ENCODE measurements at places on chromosomes 1 and 21. TPM values are rescaled to one million over a fixed set of nuclear protein-coding genes. Genes with fewer than 3 reads are reported as not detected.
A peak's percentile ranks its signal among the peaks of the same experiment; 100 is the strongest.

GRCh38 chr1:246600579-246600978 lies 34.3 kb downstream of the CNST start:
- no peak for DNase-seq

GRCh38 chr1:176444286-176444685 lies 18.7 kb upstream of the PAPPA2 start:
- DNase-seq, result no peak

- DNase-seq, result no peak
Measured at GRCh38 chr1:46044116-46044515, 88.3 kb downstream of the PIK3R3 start.

GRCh38 chr1:43975249-43975961 lies 645 bp downstream of the ATP6V0B start:
- DNase-seq, result peak; percentile 74

- no peak for DNase-seq
Measured at GRCh38 chr1:154960446-154961136, 991 bp downstream of the PYGO2 start.

DNA sequence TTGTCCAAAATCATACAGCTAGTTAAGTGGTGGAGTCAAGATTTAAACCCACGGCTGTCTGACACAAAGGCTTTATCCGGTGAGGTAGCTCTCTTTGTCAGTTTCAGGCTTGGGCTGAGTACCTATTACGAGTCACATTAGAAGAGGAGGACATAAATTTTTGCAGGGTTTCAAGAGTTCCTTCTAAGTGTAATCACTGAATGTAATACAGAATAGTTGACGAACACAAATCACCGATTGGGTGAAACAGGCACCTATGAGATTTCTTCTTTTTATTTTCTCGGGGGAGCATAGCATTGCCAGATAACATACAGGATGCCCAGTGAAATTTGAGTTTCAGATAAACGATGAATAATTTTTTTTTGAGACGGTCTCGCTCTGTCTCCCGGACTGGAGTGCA lies 847 bp downstream of the PSMD4 start:
- no peak for DNase-seq

- DNase-seq, result no peak
Measured at GRCh38 chr1:234527346-234527745, 48.4 kb upstream of the TARBP1 start.

DNA sequence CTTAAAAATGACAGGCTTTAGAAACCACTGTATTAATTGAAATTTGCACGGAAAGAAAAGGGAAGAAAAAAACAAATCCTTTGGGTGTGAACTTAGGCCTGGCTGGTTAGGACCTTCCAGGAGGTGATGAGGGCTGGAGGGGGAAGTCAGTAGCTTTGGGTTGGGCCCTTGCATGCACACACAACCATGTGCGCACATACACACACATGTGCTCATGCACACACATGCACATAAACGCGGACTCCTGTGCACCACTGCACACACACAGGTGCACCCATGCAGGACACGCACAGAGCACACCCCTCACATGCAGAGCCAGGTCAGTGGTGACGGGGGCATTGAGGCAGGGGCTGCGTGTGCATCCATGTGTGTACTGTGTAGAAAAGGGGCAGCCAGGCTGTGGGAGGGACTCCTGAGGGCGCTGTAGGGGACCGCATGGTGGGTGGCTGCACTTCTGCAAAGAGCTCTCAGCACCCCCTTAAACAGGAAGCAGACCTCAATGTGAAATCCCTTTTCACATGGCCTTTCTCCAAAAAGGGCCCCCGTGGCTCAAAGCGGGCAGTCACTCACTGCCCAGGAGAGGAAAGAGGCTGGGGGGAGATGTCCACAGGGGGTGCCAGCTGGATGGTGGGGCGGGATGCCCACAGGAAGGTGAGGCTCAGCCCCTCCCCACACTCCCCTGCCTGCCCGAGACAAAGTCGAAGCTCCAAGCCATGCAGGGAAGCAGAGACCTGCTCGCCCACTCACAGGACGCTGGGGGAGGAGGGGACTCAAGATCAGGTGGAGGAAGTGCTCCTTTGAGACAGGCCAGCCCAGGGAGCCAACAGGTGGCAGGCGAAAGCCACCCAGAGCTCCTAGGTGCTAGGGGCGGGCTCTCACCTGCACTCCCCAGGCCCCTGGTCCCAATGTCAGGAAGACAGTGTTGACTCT lies 95.2 kb downstream of the ITPKB start:
- no peak for DNase-seq

The SHISAL2A gene
- 0.15 TPM for total RNA-seq

DNA sequence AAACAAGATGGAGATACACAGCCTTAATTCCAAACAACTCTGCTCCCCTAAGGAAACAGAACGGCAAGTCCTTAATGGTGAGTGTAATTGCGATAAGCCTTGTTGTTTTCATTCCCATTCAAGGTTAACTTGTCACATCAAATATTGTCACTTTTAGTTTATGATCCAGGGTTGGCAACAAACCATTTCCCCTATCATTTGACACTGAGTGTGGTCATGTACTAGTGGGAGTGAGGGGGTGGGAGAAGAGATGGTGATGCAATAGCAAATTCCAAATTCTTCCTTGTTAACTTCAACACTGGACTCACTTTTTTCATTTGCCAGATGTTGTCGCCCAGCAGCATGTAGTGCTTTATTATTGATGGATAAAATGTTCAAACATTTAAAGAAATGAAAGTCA lies 140.4 kb downstream of the ZNF326 start:
- DNase-seq, result no peak

The TRIM46 gene
- 0.15 TPM for total RNA-seq

DNA sequence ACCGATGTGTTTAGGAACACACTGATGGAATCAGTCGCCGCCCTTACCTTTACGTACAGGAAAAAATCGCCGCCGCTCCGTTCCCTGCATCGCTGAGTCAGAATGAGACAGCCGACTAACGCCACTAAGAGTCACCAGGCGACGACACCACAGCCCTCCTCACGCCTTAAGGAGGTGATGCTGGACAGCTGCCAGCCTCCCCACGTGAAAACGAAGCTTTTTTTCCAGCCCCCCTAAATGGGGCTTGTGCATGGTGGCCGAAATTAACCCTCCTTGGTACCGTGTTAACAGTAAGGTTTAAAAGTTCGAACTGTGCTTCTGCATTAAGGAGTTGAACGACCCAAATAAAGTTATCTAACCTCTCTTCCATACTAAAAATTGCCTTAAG lies 511 bp downstream of the DNTTIP2 start:
- peak; percentile 45 for DNase-seq

DNA sequence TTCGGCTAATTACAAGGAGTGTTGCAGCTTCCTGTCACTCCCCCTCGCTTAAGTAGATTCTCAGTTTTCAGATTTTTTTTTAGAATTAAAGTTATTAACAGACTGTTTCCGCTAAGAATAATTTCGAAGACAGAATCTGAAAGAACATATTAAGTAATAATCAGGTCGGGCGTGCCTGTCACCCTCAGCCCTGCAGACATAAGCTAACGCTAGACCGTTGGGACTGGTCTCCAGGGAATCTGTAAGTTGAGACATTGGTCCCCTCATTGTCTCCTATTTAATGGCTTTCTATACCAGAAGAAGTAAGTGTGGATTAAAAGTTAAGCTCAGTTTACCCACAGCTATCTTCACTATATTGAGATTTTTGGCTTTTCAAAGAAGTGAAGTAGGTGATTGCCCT lies 14.5 kb downstream of the NMNAT1 start:
- DNase-seq, result no peak

DNA sequence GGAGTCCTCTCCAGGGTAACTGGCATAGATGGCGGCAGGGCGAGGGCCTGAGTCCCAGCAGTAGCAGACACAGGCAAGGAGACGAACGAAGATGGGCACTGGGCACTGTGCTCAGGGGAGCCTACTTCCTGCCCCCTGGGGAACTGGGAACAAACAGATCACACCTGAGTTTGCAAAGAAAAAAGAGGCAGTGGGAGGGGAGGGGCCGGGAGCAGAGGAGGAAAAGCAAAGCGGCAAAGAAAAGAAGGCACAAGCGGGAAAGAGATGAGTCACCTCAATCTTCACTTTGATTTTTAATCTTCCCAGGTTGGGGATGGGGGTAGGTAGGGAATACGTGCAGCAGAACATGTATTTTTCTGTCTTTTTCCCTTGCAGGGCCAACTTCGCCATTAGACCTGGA lies 44.0 kb downstream of the ZSCAN20 start:
- no peak for DNase-seq

- DNase-seq, result no peak
Measured at GRCh38 chr1:53446051-53446450, 13.1 kb upstream of the DMRTB1 start.

DNA sequence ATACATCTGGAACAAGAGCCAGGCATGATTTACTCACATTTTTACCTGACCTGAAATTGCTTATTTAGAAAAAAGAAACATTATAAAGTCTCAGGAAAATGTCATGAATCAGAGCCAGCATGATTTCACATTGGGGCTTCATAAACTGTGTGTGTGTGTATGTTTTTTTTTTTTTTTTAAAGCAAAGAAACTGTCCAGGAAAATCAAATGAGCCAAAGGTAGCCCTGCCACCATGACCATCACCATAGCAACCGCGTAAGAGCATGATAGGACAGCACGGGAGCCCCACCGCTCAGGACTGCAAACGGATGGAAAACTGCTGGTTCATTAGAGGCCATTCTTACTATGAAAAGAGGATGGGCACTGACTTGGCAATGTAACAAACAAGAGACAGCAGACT lies 139.2 kb downstream of the NTMT2 start:
- DNase-seq, result no peak

The OR6K3 gene
- not detected for total RNA-seq

The SELP gene
- 22.5 TPM for total RNA-seq

The AVPR1B gene
- total RNA-seq, result not detected

- no peak for DNase-seq
Measured at GRCh38 chr1:76677416-76678405, 189.6 kb upstream of the ST6GALNAC5 start.

DNA sequence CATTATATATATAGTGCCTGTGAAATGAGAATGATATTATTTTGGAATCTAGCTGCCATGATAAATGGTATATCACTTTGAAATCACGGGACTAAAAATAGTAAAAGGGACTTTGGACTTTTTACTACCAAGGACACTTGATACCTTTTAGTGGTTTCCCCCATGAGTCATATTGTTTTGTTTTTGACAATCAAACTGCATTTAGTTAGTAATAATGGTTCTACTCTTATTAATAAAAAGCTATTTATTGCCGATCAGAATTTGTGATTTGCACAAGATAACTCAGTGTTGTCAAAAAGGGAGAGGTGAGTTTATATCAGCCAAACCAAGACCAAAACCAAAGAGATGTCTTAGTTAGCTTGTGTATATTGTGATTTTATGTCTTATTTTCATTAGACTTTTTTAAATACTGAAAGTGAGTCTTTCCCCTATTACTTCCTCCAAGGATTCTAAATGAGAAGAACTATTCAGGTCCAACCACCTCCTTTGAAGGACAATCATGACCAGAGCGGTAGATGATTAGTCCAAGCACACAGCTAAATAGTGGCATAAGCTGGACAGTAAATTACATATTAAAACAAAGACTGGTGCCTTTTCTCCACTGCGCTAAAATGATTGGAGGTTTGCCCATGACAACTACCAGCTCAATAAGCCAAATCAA lies 281.7 kb upstream of the ESRRG start:
- DNase-seq, result no peak

GRCh38 chr1:218760601-218761570 lies 412.8 kb upstream of the LYPLAL1 start:
- DNase-seq, result no peak

GRCh38 chr1:192488058-192488457 lies 87.5 kb upstream of the RGS1 start:
- no peak for DNase-seq

The DAB1 gene
- total RNA-seq, result 0.91 TPM

The FCRLA gene
- total RNA-seq, result not detected

- DNase-seq, result no peak
Measured at GRCh38 chr1:156693848-156694689, 11.3 kb downstream of the CRABP2 start.

- DNase-seq, result no peak
Measured at GRCh38 chr1:8061673-8062386, 35.7 kb upstream of the ERRFI1 start.

DNA sequence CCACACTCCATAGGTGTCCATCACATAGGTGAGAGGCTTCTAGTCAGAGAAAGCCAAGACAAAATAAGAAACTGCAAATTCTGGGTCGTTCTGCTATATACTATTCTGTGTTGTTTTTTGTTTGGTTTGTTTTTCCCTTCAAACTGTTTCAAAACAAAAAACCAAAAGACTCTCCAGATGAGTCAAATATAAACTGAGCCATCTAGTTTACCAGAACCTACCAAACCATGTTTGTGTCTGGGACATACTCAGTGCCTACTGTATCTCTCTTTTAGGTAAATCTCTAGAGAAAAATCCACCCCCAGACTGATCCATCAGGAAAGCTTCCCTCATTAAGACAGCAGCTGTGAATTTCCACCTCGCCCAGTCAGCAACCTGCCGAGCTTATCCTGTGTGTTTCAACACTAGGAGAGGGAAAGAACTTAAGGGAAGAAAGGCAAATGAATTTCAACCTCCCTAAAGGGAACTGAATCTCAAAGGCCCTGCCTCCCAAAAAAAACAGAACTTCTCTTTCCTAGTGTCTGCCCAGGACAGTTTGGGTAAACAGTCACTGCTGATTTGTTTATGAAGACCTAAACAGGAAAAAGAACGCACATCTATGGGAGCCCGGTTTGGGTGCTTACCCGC lies 17.2 kb downstream of the PPT1 start:
- no peak for DNase-seq

The CR2 gene
- total RNA-seq, result not detected

The BTBD8 gene
- 4.5 TPM for total RNA-seq
